NCI-H2107 (cell line): ENCODE measurements at places on chromosomes 3 and 15.

DNA sequence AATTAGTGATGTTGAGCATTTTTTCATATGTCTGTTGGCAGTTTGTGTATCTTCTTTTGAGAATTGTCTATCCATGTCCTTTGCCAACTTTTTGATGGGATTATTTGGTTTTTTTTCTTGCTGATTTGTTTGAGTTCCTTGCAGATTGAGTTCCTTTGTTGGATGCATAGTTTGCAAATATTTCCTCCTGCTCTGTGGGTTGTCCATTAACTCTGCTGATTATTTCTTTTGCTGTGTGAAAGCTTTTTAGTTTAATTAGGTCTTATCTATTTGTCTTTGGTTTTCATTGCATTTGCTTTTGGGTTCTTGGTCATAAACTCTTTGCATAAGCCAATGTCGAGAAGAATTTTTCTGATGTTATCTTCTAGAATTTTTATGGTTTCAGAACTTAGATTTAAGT, 414.6 kb downstream of the EPHA6 start:
- no peak for DNase-seq

- no peak for DNase-seq
These were observed 5.6 kb downstream of the FOXL2 start for GRCh38 chr3:138941259-138941885.

DNA sequence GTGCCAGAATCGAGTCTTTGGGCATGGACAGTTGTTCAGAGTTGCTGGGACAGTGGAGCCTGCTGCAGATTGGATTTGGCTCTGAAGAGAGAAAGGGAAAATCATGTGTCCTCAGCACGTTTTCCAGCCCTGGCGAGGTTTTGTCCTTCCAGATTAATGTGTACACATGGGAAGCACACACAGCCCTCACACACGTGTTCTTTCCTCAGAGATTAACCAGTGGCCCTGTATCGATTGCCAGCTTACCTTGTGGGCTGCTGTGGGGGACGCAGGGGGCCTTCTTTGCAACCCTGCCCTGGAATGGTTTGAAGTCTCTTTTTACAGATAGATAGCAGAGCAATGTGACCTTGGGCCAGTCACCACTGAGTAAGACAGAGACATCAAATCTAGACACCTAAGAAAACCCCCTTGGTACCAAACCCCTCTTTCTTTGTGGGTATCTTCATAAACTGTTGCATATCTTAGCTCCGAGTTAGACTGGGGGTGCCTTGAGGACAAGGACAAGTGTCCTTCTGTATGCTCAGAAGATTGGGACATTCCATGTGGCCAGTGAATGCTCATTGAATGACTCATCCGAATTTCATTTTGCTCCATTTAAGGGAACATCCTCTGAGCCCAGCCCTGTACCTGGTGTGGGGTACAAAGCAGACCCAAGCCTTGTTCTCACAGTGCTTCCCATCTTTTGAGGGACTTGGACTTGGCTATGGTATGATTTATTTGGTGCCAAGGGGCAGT, 48.0 kb downstream of the SMAD6 start:
- no peak for DNase-seq

DNA sequence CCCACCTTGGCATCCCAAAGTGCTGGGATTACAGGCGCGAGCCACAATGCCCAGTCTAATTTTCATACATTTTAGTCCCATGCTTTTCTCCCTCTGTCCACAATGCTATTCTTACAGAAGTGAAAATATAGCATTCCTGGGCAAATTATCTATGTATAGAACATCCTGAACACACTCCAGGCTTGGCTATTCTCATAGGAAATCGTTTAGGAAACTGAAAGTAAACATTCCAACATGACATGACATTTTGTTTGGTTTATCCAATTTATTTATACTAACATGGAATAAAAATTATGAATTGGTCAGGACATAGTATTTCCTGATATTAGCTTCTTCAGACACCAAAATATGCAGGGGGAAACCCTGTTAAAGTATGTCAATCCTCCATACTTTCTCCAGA, 52.6 kb downstream of the SYNM start:
- DNase-seq = no peak

DNA sequence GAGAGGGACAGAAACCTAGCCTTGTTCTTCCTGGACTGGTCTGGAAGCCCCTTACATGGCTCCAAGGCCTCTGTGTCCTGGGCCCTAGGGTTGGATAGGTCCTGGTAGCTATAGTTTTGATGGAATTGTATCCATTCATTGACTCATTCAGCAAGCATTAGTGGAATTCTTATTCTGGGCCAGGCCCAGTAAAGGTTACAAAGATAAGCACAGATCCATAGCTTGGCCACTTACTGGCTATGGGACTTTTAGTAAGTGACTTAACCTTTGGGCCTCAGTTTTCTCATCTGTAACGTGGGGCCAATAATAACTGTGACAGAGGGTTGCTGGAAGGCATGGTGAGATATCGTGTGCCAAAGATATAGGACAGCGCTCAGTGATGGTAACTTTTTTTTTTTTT, 13.6 kb upstream of the DAG1 start:
- DNase-seq = no peak
